ENCODE measurements at places on chromosomes 3 and 15.

DNA sequence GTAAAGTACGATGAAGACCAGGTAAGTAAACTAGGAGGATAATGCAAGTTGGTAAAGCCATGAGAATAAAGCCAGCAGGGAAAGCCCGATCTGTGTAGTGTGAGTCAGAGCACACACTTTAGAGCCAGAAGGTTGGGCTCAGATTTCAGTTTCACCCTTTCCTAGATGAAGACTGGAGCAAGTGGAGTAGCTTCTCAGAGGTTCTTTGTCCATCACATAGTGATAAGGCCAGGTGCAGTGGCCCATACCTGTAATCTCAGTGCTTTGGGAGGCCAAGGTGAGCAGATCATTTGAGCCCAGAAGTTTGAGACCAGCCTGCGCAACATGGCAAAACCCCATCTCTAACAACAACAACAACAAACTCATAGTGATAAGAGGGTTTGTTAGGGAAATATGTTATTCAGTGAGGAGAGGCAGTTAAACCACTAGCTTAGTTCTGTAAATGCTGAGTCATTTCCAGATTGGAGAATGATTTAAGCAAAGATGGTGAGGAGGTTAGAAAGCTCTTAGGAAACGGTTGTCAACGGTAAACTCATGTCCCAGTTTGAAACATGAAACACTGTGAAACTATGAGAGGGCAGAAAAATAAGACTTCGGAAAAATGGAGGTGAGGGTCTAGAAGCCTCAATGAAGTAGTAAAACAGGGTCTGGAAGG lies 39.0 kb downstream of the IL12A start:
- peak; percentile 71 for DNase-seq

- DNase-seq, result no peak
Measured at GRCh38 chr15:81497238-81497637, 123.2 kb upstream of the TMC3 start.

GRCh38 chr3:112121577-112122547 lies 11.2 kb downstream of the GCSAM start:
- DNase-seq, result no peak

- DNase-seq, result no peak
Measured at GRCh38 chr15:22257047-22258008, 177.0 kb downstream of the OR4M2 start.

- peak; percentile 58 for DNase-seq
Measured at GRCh38 chr15:69132977-69133861, 27.2 kb upstream of the GLCE start.

- peak; percentile 58 for DNase-seq
Measured at GRCh38 chr3:176906046-176906905, 291.0 kb downstream of the TBL1XR1 start.

GRCh38 chr15:35491999-35492398 lies 54.0 kb downstream of the DPH6 start:
- DNase-seq, result no peak

DNA sequence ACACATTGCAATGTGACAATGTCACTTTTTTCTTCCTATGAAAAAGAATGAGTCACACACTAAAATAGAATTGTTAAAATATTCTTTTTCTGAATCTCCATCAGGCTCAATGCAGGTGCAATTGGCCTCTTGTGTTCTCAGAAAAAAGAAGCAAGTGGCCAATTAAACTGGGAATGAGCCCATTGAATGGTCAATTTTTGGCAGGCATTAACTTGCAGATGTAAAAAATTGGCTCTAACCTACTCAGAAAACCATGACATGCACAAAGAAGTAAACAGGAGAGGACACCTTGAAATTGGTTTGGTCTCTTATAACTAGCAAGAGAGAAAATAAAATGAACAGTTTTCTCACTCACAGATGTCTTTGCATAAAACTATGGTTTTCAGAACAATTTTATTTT lies 820.8 kb downstream of the TBL1XR1 start:
- no peak for DNase-seq

DNA sequence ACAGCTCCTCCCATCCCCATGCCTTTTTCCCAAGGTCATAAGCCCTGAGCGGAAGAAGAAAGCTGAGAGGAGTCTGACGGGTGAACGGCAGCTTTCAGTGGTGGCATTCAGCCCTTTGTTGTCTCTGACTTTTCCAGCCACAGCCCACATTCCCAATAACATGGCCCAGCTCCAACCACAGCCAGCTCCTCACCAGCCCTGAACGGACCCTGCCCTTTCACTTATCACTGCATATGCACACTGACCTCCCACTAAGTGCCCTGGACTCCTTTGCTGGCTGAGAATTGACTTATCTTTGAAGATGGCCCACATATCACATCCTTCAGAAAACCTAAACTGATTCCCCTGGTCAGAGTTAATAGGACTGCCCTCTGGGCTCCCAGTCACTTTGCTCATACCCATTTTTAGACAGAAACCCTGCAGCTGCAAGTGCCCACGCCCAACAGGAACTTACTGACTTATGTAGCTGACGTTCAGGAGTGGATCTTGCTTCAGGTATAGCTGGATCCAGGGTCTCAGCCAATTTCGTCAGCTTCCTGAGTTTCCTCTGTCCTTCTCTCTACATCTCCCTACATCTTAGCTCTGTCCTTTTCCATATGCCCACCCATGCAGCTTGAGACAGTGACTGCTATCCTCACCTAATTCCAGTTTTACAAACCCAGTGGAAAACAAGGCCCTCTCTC lies 348.5 kb upstream of the PROK2 start:
- DNase-seq, result no peak

GRCh38 chr15:50183112-50183794 lies 1.3 kb downstream of the SLC27A2 start:
- DNase-seq, result no peak

DNA sequence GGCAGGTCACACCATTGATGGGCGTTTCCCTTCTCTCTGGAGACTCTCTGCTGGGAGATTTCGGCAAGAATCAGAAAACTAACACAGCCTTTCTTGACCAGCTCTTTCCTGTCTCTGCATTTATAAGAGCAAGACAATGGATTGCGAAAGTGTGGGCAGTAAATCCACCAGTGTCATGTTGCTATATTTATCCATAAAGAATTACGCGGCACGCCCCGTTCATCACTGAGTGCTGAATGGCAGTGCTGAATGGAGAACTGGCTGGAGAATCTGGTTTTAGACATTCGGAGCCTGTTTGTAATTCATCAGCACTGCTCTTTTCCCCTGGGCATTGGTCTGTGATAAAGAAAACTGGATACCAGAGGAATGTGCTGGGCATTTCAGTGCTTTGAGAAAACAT lies 2.0 kb upstream of the CEMIP start:
- DNase-seq, result peak; percentile 92

DNA sequence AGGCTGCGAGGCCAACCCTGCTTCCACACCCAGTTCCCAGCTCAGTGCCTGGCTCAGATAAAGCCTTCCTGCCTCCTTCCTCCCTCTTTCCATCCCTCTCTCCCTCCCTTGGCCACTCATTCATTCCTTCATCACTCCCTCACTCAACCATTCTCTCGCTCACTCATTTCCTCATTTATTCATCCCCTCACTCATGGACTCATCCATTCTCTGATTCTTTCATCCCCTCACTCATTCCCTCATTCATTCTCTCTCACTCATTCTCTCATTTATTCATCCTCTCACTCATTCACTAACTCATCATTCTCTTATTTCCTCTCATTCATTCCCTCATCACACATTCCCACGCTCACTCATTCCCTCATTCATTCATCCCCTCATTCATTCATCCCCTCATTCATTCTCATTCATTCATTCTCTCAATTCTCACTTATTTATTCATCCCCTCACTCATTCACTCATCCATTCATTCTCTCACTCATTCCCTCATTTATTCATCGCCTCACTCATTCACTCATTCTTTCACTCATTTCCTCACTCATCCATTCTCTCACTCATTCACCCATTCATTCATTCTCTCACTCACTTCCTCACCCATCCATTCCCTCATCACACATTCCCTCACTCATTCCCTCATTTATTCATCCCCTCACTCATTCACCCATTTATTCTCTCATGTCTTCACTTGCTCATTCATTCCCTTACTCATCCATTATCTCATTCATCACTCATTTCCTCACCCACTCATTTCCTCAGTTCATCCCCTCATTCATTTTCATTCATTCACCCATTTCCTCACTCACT lies 13.2 kb downstream of the ABTB1 start:
- no peak for DNase-seq

DNA sequence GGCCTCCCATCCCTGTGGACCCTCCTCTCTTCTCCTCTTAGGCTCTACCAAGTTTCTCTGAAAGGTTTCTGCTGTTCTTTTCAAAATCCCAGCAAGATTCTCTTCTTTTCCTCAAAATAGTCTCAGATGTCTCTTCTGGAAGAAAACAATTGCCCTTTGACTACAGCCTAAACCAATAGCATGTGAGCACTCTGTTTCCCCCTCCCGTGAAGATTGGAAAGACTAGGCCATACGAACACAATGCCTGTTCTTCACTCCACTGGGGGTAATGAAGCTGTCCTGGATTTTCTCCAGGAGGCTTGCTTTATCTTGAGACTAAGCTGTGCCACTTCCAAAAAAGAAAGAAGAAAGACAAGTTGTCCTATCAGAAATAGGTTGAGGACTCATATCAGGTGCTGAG lies 178.7 kb upstream of the MCTP2 start:
- DNase-seq, result no peak

DNA sequence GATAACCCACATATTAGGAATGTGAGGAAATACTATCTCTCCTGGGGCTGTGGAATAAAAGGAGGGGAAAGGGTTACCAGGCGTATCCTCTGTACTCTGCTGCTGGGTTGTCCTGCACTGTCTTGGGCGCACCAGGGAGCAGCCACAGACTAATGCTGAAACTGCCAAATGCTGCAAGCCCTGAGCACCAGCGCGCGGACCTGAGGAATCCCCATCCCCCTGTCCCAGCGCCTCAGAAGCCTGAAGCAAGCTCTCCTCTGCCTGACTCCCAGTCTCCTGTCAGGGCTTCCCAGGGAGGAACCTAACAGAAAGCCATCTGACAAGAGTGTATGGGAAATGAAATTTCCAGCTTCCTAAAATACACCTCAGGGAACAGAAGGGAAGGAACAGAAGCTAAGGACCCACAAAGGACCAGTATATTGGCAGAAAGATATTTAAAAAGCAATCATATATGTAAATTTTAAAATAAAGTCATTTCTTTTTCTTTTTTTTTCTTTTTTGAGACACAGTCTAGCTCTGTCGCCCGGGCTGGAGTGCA lies 158.3 kb upstream of the C2CD4B start:
- DNase-seq, result no peak
